ENCODE measurements at places on chromosomes 4 and X. TPM values are rescaled to one million over a fixed set of nuclear protein-coding genes. Genes with fewer than 3 reads are reported as not detected.

The LYAR gene
- total RNA-seq: 49.7 TPM

The TCEAL3 gene
- total RNA-seq: 5.6 TPM

The LAP3 gene
- 118 TPM for total RNA-seq

The FGFR3 gene
- total RNA-seq: 0.27 TPM

The MAGEE1 gene
- total RNA-seq: 3.7 TPM

The IL2RG gene
- 289 TPM for total RNA-seq

The S100G gene
- total RNA-seq: not detected

The DHRSX gene
- total RNA-seq: 21.3 TPM

The BBS12 gene
- 3.7 TPM for total RNA-seq

The TMEM255A gene
- total RNA-seq: not detected

The CENPE gene
- 49.1 TPM for total RNA-seq

The SPRY1 gene
- total RNA-seq: 14.0 TPM

The DMRTC1 gene
- not detected for total RNA-seq

The NLRP2B gene
- total RNA-seq: not detected

The MECP2 gene
- 50.8 TPM for total RNA-seq

The RBM47 gene
- 1.7 TPM for total RNA-seq

The RHOXF2 gene
- total RNA-seq: not detected

The RASGEF1B gene
- total RNA-seq: 4.4 TPM

The SPIN4 gene
- total RNA-seq: 4.4 TPM

The LAGE3 gene
- total RNA-seq: 47.7 TPM

The SLC10A4 gene
- not detected for total RNA-seq

The SUPT20HL2 gene
- not detected for total RNA-seq

The ANOS1 gene
- total RNA-seq: not detected

The F8A3 gene
- 0.24 TPM for total RNA-seq

The SORBS2 gene
- not detected for total RNA-seq

The CTAG1A gene
- not detected for total RNA-seq

The HSD17B13 gene
- 0.12 TPM for total RNA-seq

The ARMCX2 gene
- total RNA-seq: 8.7 TPM

The TCEAL7 gene
- not detected for total RNA-seq

The BBS7 gene
- total RNA-seq: 17.9 TPM

The HTRA3 gene
- total RNA-seq: not detected

The SULT1B1 gene
- 0.68 TPM for total RNA-seq

The ERAS gene
- not detected for total RNA-seq

The TMEM150C gene
- not detected for total RNA-seq

The GPR78 gene
- not detected for total RNA-seq

The NSG1 gene
- total RNA-seq: 9.1 TPM

The MAGEB10 gene
- total RNA-seq: not detected

The AKAP14 gene
- not detected for total RNA-seq

The CCNB3 gene
- 0.90 TPM for total RNA-seq

The BANK1 gene
- total RNA-seq: not detected

The OTUD6A gene
- total RNA-seq: not detected

The PRRG1 gene
- not detected for total RNA-seq

The KCNIP4 gene
- total RNA-seq: not detected

The GATA1 gene
- total RNA-seq: not detected

The GUCY1A1 gene
- not detected for total RNA-seq

The HDAC6 gene
- total RNA-seq: 81.9 TPM

The TEX11 gene
- total RNA-seq: not detected

The DDX53 gene
- total RNA-seq: not detected

The PHKA1 gene
- 3.8 TPM for total RNA-seq

The AP1AR gene
- total RNA-seq: 19.1 TPM

The PHOX2B gene
- not detected for total RNA-seq

The SGCB gene
- 13.9 TPM for total RNA-seq

The RIPPLY1 gene
- total RNA-seq: not detected

The DTHD1 gene
- 3.1 TPM for total RNA-seq

The SOX3 gene
- total RNA-seq: not detected

The FAM13A gene
- 2.3 TPM for total RNA-seq

The USP17L26 gene
- not detected for total RNA-seq

The STBD1 gene
- 0.67 TPM for total RNA-seq
